ENCODE measurements at places on chromosomes 11 and 22.

DNA sequence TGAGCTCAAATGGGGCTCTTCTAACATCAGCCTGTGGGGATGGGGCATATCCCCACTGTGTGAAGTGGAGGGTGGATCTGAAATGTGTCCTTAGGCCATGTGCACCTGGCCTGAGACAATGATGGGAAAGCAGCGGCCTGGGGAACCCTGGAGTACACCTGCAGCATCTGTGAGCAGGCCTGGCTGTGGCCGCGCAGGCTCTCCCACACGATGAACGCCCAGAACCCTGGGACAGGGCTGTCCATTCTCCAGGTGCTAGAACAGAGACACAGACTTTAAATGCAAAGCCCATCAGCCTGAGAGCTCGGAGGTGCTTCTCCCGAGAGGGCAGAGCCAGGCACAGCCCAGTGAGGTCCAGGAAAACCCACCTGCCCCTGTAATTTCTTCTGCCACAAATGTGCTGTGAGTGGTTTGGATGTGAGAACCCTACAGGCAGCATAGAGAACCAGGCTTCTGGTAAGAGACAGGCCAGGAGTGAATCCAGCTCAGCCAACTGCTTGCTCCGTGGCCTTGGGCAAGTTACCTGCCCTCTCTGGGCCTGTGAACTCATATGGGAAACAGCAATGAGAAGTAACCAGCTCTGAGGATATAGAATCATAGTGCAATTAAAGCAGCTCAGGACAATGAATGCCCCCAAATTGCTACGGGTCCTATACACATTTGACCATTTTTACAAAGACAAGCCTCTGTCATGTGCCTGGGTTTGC lies 167.9 kb downstream of the SHANK2 start:
- no peak for DNase-seq

- DNase-seq: no peak
These were observed 10.1 kb upstream of the PIM3 start for GRCh38 chr22:49950396-49950994.

- no peak for DNase-seq
These were observed 987.6 kb downstream of the NTM start for GRCh38 chr11:132357811-132358572.

DNA sequence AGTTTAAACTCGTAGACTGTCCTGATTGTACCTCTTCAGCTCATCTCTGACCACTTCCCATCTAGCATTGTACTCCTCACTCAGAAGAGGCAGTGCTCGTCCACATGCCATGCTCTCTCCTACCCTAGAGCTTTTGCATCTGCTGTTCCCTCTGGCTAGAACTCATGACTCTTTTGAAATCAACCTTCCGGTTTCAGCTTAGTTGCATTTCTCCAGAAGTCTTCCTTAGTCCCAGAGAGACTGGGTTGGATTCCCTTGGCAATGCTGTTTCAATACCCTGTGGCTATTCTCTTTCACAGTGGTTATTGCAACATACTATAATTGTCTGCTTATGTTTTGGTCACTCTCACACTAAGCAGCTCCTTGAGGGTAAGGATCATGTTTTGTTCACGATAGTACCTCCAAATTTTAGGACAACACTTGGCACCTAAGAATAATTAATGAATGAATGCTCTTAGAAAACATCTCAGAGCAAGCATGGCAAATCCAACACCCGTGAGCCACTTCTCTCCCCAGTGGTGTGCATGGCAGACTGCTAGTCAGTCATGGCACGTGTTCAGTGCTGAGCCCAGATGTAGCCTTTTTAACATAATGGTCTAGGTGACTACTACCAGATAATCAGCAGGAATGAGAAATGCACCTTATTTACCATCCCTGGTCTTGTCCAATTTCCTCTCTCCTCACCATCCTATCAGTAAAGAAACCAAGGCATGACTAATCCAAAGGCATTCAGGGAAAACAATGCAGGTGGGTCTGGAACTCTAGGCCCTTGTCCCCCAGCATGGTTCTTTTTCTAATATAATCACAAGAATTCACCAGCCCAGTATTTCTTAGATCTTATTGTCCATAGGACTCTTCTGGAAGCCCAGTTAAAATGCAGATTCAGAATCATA lies 14.5 kb downstream of the SEPTIN3 start:
- no peak for DNase-seq

GRCh38 chr22:39893526-39893925 lies at the start of gene ENTHD1:
Gene ENTHD1 (minus strand): TSS chr22:39893760. CDS start chr22:39887748, 6,012 bp downstream.
- DNase-seq: no peak

GRCh38 chr22:35409783-35410662 lies 10.1 kb downstream of the MCM5 start:
- DNase-seq: no peak

DNA sequence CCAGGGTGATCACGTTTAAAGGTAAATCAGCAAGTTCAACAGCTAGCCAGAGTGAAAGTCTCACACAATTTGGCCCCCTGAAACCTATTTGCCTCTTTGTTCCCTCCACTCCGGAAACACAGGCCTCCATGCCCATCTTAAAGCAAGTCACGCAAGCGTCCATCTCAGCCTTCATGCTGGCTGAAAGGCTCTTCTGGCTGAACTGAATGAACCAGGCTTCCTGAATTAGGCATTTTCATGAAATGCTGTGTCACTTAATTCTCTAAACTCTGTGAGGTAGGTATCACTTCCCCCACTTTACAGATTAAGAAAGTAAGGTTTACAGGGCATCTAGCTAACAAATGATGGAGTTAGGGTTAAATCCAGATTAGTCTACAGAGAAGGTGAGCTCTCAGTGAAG lies 1.4 kb downstream of the SLC25A17 start:
- no peak for DNase-seq

GRCh38 chr11:106468086-106468485 lies 390.6 kb downstream of the AASDHPPT start:
- DNase-seq: no peak

- no peak for DNase-seq
These were observed 2.5 kb downstream of the TSPO start for GRCh38 chr22:43153899-43154298.

DNA sequence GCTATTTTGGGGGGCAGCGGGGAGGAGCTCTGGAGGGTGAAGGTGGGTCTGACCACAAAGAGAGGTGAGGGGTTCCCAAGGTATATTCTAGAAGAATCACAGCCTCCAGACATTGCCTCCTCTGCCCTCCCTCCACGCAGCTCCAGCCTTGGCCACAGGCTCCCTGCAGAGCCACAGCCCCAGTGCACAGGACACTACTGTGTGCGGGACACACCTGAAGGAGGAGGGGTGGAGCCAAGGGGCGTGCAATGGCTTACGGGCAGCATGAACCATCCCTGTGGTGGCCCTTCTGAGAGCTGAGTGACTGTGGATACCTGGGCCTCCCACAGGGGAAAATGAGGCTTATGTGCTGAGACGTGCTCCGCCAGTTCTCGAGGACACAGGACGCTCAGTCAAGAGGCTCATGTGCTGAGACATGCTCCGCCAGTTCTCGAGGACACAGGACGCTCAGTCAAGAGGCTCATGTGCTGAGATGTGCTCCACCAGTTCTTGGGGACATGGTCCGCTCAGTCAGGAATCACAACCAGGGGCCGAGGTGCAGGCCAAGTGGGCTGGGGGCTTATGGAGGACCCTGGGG lies 417.3 kb downstream of the SHANK2 start:
- DNase-seq: no peak

DNA sequence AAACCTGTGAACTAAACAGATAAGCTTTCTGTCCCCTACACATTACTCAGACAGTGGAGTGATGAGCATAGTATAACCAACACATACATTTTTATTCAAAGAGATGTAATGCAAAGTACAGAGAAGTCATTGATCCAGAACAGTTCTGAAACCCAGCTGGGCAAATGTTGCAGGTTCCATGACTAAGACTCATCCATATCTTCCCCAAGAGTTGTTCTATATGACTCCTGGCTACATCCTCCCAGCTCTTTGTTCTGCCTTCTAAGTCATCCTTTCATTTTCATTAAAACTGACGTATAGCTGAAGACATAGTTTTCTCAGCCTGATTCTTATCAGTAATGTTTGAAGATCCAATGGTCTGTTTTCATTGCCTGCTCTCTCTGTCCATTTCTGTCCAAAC lies 47.3 kb downstream of the PLAAT5 start:
- DNase-seq: no peak

DNA sequence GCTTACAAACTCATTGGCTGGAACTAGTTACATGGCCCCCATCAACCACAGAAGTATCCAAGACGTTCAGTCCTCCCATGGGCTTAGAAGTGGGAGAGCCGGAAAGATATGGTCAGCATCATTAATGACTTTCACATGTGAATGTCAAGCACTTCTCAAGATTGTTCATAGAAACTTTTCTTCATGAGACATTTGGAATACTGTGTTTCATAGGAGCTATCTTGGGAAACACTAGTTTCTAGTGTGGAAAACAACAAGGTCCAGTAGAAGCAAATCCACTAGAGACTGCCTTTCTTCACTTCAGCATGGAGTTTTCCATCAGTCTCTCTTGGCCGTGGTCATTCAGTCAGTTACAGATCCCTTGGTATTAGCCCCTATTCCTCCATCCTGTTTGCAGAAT lies 160.9 kb downstream of the C11orf91 start:
- DNase-seq: no peak

DNA sequence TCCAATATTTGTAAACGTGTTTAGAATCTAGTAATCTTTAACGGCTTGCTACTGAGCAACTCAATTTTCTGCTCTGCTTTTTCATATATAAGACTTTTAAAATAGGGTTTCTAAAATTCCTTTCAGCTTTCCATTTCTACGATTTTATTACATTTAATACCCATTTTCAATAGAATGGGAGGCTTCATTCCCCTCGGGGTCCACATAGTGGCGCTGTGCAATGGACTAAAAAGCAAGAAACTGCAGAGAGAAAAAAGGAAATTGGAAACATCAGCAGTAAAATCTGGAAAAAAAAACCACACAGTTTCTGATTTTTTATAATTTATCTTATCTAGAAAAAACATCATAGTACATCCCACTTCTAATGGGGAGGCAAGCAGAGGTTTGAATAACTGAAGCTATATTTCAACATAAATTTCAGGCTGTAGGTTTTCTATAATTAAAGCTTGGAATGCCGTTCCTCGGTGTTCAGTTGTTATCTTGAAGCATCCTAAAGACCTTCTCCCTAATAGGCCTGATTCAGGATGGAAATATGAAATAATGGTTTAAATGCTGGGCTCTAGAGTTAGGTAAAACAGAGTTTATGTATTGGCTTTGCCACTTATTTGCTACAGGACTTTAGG lies 18.7 kb upstream of the JHY start:
- DNase-seq: no peak

Measured in activated T-cell treated with anti-CD3 and anti-CD28 coated beads for 24 hours (primary cell).